ENCODE measurements at places on chromosomes 1 and 21.

GRCh38 chr1:33128781-33129180, 47.8 kb downstream of the AZIN2 start:
- no peaks in the 10 kb centered on the region for H3K27me3 ChIP-seq
- H3K36me3 ChIP-seq = no peaks in the 10 kb centered on the region
- DNase-seq = no peak
- no peak overlapping the region for H3K4me3 ChIP-seq
- H3K27ac ChIP-seq = no peak overlapping the region

- no peaks in the 10 kb centered on the region for H3K27me3 ChIP-seq
- no peak overlapping the region for H3K4me3 ChIP-seq
- H3K36me3 ChIP-seq = no peaks in the 10 kb centered on the region
- no peak overlapping the region for H3K27ac ChIP-seq
- DNase-seq = no peak
Measured at GRCh38 chr1:116495535-116495934, 75.3 kb downstream of the CD58 start.

DNA sequence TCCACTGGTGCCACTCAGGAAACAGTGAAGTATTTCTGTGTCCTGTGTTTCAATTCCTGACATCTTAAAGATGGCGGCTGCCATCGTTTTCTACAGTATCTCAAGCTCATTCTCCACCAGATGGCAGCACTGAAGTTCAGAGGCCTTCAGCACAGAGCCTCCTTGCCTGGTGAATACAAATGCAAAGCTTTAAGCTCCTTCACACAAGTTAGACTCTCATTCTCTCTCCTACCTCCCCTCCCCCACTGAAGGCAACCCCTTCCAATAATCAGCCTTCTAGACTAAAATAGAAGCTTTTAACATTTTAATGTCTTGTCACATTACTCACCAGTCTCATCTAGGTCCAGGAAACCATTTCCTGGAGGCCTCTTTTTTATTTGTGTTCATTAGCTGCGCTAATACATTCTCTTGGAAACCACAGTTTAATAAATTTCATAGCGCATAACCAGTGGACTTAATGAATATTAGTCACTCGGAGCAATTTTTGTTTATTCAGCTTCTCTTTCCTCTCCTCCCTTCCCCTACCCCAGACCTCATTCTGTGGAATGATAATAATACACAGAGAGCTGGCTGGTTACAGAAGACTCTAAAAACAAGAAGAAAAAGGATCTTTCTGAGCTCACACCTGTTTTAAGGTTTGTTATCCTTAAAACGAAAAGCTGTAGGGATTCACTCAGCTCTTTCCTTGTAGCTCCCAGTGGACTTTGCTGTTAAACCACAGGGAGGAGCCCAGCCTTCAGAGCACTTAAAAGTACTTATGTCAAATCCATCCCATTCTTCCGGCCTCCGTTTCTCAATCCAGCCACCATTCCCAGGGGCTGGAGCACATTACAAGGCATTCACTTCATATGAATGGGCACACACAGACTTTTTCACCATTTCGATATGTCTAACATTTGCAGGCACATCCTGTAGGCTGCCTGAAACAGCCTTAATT, 384.9 kb downstream of the HLX start:
- H3K27me3 ChIP-seq = no peaks in the 10 kb centered on the region
- no peak overlapping the region for H3K4me3 ChIP-seq
- H3K4me1 ChIP-seq = no peaks in the 10 kb centered on the region
- DNase-seq = peak; percentile 8
- H3K27ac ChIP-seq = no peak overlapping the region

DNA sequence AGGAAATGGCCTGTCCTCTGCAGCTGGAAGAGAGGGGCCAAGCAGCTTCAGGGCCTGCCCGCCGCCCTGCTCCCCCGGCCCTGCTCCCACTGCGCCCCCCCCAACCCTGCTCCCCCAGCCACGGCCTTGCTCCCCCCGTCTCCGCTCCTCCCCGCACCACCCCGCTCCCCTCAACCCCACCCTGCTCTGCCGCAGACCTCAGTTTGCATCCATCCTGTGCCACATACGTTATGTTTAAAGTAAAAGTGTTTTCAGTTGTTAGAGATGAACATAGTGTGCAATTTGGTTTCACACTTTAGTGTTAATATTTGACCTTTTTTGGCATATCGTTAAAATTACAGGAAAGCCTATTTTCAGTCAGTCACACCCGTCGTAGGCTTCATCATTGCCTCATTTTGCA, 34.1 kb upstream of the DIP2A start:
- DNase-seq = peak; percentile 16
- H3K27ac ChIP-seq = peak overlapping the region; percentile 98
- H3K27me3 ChIP-seq = no peaks in the 10 kb centered on the region
- H3K4me3 ChIP-seq = no peak overlapping the region

DNA sequence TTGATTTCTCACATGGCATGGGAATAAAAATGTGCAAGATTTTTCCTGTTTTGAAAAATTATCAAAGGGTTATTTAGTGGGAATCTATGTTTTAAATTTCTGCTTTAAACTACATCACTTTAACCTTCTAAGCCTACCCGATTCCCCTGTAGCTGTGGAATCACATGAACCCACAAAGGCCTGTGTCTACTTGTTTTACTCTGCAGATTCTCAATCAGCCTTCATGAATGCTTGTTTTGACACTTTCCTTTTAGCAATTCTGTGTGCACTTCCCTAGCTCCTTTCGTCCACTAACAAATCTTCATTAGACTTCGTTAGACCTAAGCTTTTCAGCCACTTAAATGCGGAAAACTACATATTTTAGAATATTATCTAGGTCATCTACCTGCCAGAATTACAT, 56.0 kb upstream of the C1orf21 start:
- H3K36me3 ChIP-seq = no peaks in the 10 kb centered on the region
- H3K4me1 ChIP-seq = no peaks in the 10 kb centered on the region
- H3K27ac ChIP-seq = no peak overlapping the region
- no peak overlapping the region for H3K4me3 ChIP-seq
- no peaks in the 10 kb centered on the region for H3K27me3 ChIP-seq
- no peak for DNase-seq

GRCh38 chr1:39720094-39720999, 18.3 kb upstream of the PPIE start:
- no peak overlapping the region for H3K4me3 ChIP-seq
- no peak overlapping the region for H3K27ac ChIP-seq
- DNase-seq = peak; percentile 34
- no peaks in the 10 kb centered on the region for H3K4me1 ChIP-seq
- no peaks in the 10 kb centered on the region for H3K36me3 ChIP-seq
- peaks cover 3% of the 10 kb centered on the region for H3K27me3 ChIP-seq

- DNase-seq = no peak
- H3K4me3 ChIP-seq = no peak overlapping the region
- no peaks in the 10 kb centered on the region for H3K36me3 ChIP-seq
- peaks cover 8% of the 10 kb centered on the region for H3K4me1 ChIP-seq
- H3K27ac ChIP-seq = no peak overlapping the region
Measured at GRCh38 chr1:222777463-222777862, 37.4 kb upstream of the DISP1 start.

GRCh38 chr1:44543064-44543744, 131.1 kb downstream of the TMEM53 start:
- no peaks in the 10 kb centered on the region for H3K36me3 ChIP-seq
- no peaks in the 10 kb centered on the region for H3K4me1 ChIP-seq
- no peak overlapping the region for H3K4me3 ChIP-seq
- H3K27me3 ChIP-seq = no peaks in the 10 kb centered on the region

- no peak for DNase-seq
- H3K4me1 ChIP-seq = no peaks in the 10 kb centered on the region
- no peak overlapping the region for H3K4me3 ChIP-seq
- H3K27ac ChIP-seq = no peak overlapping the region
- no peaks in the 10 kb centered on the region for H3K27me3 ChIP-seq
Measured at GRCh38 chr1:220195701-220196100, 76.6 kb downstream of the RAB3GAP2 start.

DNA sequence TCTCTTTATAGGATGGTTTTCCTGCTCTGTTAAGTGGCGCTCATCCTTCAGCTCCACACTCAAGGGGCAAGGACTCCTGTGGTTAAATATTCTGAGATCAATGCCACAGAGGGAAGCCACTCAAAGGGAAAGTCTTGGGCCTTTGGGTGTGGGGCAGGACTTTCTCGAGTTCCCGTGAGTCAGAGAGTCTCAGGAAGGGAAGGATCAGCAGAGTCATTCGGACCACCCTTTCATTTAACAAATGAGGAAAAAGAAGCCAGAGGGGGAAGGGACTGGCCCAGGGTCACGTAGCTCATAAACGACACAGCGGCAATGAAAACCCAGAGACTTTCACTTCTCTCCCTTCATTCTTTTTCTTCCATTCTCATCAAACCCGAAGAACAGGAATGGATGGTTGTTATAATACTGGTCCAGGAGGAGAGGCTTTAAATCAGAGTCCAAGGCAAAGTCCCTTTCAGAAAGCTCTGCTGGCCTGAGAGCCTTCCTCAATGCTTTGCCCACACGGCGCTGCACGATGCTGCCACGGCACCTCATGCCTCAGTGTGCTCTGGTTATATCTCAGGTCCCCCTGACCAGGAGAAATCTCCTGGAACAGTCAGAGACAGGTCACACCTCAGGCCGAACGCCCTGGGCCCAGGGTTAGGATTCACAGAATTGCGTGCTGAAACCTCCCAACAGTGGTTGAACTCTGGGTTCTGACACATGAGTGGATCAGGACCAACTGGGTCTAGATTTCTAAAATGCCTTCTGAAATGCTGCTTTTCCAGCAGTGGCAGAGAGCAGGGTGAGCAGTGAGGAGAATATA, 65.3 kb downstream of the TENT5C start:
- H3K36me3 ChIP-seq = no peaks in the 10 kb centered on the region
- H3K4me3 ChIP-seq = no peak overlapping the region
- H3K4me1 ChIP-seq = no peaks in the 10 kb centered on the region
- H3K27me3 ChIP-seq = peaks cover 57% of the 10 kb centered on the region

GRCh38 chr1:10674700-10675609, 121.5 kb downstream of the CASZ1 start:
- H3K36me3 ChIP-seq = no peaks in the 10 kb centered on the region
- H3K4me1 ChIP-seq = peaks cover 7% of the 10 kb centered on the region
- H3K4me3 ChIP-seq = no peak overlapping the region
- no peak for DNase-seq
- no peak overlapping the region for H3K27ac ChIP-seq

DNA sequence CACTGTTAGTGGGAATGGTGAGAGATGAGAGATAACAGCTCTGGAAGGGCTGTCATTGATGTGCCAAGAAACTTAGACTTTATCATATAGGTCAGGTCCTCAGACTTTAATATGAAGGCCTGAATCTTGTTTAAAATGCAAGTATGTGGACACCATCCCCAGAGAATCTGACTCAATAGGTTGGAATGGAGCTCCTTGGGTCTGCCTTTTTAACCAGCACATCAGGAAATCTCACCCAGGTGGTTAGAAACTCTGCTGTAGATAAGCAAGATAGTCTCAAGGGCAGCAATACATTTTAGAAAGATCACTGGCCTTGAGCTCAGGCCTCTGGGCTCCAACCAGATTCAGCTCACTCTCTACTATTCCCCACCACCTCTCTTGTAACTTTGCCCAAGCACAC, 180.4 kb downstream of the SLC44A5 start:
- H3K4me3 ChIP-seq = no peak overlapping the region
- DNase-seq = no peak
- no peaks in the 10 kb centered on the region for H3K36me3 ChIP-seq
- H3K4me1 ChIP-seq = no peaks in the 10 kb centered on the region

- no peak overlapping the region for H3K27ac ChIP-seq
- H3K36me3 ChIP-seq = no peaks in the 10 kb centered on the region
- H3K27me3 ChIP-seq = peaks cover 76% of the 10 kb centered on the region
- DNase-seq = no peak
- H3K4me3 ChIP-seq = no peak overlapping the region
Measured at GRCh38 chr1:90712915-90713730, 4.0 kb downstream of the BARHL2 start.

DNA sequence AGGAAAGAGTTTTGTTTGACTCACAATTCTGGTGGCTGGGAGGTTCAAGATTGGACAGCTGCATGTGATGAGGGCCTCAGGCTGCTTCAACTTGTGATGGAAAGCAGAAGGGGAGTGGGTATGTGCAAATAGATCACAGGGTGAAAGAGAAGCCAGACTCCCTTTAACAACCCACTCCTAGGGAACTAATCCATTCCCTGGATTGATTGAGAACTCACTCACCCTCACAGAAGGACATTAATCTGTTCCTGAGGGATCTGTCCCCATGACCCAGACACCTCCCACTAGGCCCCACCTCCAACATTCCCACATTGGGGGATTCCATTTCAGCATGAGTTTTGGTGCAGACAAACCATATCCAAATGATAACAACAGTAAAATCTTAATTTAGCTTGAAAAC, 25.6 kb downstream of the UBE2T start:
- H3K27ac ChIP-seq = no peak overlapping the region
- H3K4me3 ChIP-seq = no peak overlapping the region
- no peak for DNase-seq
- no peaks in the 10 kb centered on the region for H3K4me1 ChIP-seq
- no peaks in the 10 kb centered on the region for H3K36me3 ChIP-seq

DNA sequence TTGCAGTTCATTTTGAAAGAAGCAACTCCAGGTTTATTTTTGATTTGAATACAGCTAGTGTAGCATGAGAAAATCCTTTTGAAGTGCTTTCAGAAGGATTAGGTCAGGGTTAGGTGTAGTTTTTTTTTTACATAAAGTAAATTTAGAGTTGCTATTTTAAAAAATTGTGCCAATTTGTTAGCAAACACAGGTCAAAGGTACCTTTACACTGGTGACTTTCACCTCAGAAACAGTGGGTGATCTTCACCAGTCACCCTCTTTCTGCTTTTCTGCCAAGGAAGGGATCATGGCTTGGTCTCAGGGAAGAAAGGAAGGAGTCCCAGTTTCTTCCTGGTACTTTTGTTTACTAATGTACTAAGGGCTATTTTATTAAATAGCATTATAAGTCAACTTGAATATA, 111.5 kb downstream of the SDCCAG8 start:
- no peaks in the 10 kb centered on the region for H3K36me3 ChIP-seq
- no peak overlapping the region for H3K27ac ChIP-seq
- H3K4me1 ChIP-seq = no peaks in the 10 kb centered on the region
- DNase-seq = no peak
- H3K4me3 ChIP-seq = no peak overlapping the region
- H3K27me3 ChIP-seq = no peaks in the 10 kb centered on the region

- H3K4me3 ChIP-seq = no peak within 1 kb of the TSS
- H3K27me3 ChIP-seq = no peaks in the 10 kb centered on the region
- peak; percentile 16 for DNase-seq
- peaks cover 22% of the 10 kb centered on the region for H3K36me3 ChIP-seq
- H3K4me1 ChIP-seq = no peaks in the 10 kb centered on the region
Measured at GRCh38 chr1:161367684-161368400, at the start of gene CFAP126. CFAP126 (minus strand) TSS chr1:161367876; CDS start chr1:161367868, 8 bp downstream.

Data from thymus (tissue), 14 donors.